Endothelial cell (in vitro differentiated cells): ENCODE measurements at places on chromosomes 2 and 18. TPM values are rescaled to one million over a fixed set of nuclear protein-coding genes. Genes with fewer than 3 reads are reported as not detected.

Gene SESTD1
- total RNA-seq, result 92.4 TPM

Gene C2orf72
- total RNA-seq, result 5.4 TPM

Gene TBR1
- total RNA-seq, result 0.08 TPM

Gene WDR75
- total RNA-seq, result 33.0 TPM

DNA sequence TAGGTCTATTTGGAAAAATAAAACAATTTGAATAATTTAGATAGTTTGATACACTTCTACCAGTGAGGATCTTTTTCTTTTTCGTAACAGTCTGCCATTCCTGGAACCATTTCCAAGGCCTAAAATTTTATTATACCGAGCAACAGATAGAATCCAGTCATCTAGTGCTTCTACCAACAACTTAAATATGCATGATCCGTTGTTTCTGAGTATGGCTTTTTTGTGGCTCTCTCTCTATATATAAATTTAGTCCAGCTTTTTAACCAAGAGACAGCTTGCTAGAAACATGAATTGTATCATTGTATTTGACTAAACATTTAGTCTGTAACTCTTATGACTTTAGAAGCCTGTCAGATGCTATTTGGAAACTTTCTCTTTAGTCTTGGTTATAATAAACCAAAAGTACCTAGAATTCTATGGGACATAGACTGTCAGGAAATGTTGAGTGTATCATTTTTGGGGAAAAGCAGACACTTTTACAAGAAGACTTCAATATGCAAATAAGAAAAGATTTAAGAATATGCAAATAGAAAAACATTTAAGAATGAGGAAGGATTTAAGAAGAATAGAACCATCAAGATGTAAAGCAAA is 161.4 kb downstream of the ZEB2 start:
- H3K36me3 ChIP-seq, result no peaks in the 10 kb centered on the region
- no peaks in the 10 kb centered on the region for H3K27me3 ChIP-seq
- DNase-seq, result no peak
- H3K4me1 ChIP-seq, result peaks cover 11% of the 10 kb centered on the region
- H3K4me3 ChIP-seq, result no peak overlapping the region

- no peak overlapping the region for H3K27ac ChIP-seq
- H3K4me1 ChIP-seq, result peaks cover 20% of the 10 kb centered on the region
- no peak for DNase-seq
- H3K36me3 ChIP-seq, result no peaks in the 10 kb centered on the region
Observed at GRCh38 chr2:19355014-19355405, 3.4 kb downstream of the OSR1 start.

GRCh38 chr2:52745144-52745543 is 1022.5 kb upstream of the CHAC2 start:
- H3K4me1 ChIP-seq, result no peaks in the 10 kb centered on the region
- no peak overlapping the region for H3K27ac ChIP-seq
- DNase-seq, result no peak

DNA sequence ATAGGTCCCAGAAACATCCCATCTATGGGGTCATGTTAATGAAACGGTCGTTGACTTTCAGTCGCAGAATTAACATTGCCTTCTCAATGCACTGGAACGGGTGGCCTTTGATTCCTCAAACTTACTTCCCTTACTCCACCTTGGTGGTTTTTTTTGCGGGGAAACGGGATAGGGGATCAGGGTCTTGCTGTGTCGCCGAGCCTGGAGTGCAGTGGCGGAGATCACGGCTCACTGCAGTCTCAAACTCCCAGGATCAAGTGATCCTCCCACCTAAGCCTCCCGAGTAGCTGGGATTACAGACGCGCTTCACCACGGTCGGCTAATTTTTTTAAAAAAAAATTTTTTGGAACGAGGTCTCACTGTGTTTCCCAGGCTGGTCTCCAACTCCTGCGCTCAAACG is 754 bp downstream of the ATG16L1 start:
- H3K36me3 ChIP-seq, result no peaks in the 10 kb centered on the region
- no peak for DNase-seq
- peaks cover 5% of the 10 kb centered on the region for H3K27me3 ChIP-seq
- H3K4me1 ChIP-seq, result peaks cover 33% of the 10 kb centered on the region

DNA sequence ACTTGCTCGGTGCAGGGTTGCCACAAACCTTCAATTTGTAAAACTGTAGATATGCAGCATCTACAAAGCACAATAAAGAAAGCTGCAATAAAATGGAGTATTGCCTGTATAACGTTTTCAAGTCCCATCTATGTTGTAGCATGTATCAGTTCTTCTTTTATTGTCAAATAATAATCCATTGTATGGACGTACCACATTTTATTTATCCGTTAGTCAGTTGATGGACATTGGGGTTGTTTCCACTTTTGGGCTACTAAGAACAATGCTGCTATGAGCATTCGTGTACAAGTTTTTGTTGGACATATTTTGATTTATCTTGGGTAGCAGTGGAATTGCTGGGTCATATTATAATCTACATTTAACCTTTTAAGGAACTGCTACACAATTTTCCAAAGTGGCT is 240.7 kb upstream of the SIX3 start:
- no peak overlapping the region for H3K4me3 ChIP-seq
- H3K27me3 ChIP-seq, result no peaks in the 10 kb centered on the region
- no peak for DNase-seq
- no peak overlapping the region for H3K27ac ChIP-seq

- no peak for DNase-seq
- peaks cover 8% of the 10 kb centered on the region for H3K4me1 ChIP-seq
- H3K27ac ChIP-seq, result no peak overlapping the region
- H3K27me3 ChIP-seq, result peaks cover under 1% of the 10 kb centered on the region
- H3K36me3 ChIP-seq, result peaks cover 7% of the 10 kb centered on the region
- H3K4me3 ChIP-seq, result no peak overlapping the region
Observed at GRCh38 chr18:76412010-76412817, 82.8 kb downstream of the ZNF516 start.

GRCh38 chr2:32865399-32866068 is 81.2 kb upstream of the LTBP1 start:
- H3K4me1 ChIP-seq, result no peaks in the 10 kb centered on the region
- no peak for DNase-seq
- H3K36me3 ChIP-seq, result no peaks in the 10 kb centered on the region
- H3K4me3 ChIP-seq, result no peak overlapping the region
- no peak overlapping the region for H3K27ac ChIP-seq
- no peaks in the 10 kb centered on the region for H3K27me3 ChIP-seq

DNA sequence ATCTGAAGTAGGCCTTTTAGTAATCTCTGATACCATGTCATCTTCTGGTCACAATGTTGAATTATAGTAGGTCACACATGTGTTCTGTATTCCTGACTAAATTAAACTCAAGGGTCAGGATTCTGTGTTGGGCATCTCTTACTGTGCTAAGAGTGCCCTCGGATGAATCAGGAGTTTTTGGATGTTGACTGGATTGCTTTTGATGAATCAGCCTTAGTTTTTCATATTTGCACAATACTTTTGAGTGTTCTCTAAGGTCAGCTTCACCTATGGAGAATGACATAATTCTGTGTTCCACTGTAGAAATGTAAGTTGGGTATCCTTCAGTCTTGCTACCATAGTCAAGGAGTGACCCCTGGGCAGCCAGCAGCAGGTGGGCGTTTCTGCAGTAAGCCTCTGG is 190.1 kb downstream of the PTPRM start:
- H3K4me3 ChIP-seq, result no peak overlapping the region
- H3K27ac ChIP-seq, result no peak overlapping the region
- no peaks in the 10 kb centered on the region for H3K36me3 ChIP-seq
- no peak for DNase-seq
- H3K27me3 ChIP-seq, result peaks cover 5% of the 10 kb centered on the region

- no peak overlapping the region for H3K4me3 ChIP-seq
- no peaks in the 10 kb centered on the region for H3K36me3 ChIP-seq
- no peak for DNase-seq
- no peaks in the 10 kb centered on the region for H3K27me3 ChIP-seq
- no peaks in the 10 kb centered on the region for H3K4me1 ChIP-seq
Observed at GRCh38 chr2:155747531-155747930, 585.0 kb downstream of the NR4A2 start.

DNA sequence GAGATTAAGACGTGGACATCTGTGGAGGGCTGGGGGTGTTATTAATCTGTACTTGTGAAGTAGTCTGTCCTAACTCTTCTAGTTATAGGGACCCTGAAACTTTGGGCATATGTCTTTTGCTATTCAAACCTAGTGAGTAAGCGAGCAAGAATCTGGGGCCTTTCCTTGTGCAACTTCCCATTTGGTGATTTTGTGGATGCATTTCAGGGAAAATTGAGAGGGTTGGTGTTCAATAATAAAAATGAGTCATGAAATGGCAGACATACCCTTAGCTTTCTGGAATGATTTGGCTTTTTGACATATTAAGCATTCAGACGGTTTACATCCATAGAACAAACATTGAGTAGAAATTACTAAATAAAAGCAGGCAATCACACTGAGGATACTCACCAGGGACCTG is 17.0 kb downstream of the COL4A4 start:
- H3K4me1 ChIP-seq, result no peaks in the 10 kb centered on the region
- no peaks in the 10 kb centered on the region for H3K36me3 ChIP-seq
- DNase-seq, result no peak
- H3K27me3 ChIP-seq, result no peaks in the 10 kb centered on the region
- H3K4me3 ChIP-seq, result no peak overlapping the region

DNA sequence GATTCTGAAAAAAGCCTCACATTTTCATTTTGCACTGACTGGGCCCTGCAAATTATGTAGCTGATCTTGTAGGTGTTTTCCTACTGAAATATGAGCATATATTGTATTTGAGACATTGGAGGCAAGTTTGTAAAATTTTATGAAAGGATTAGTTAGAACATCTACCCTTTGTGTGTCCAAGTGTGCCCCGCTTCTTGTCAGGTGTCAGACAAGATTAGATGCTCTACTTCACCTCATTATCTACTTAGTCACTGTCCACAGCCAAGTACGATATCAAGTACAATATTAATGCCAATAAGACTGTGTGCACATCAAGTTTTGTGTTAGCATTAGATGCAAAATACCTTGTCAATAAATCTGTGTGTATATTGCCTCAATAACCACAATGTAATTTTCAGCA is 67.8 kb upstream of the RPRM start:
- H3K4me3 ChIP-seq, result no peak overlapping the region
- DNase-seq, result no peak
- H3K27me3 ChIP-seq, result no peaks in the 10 kb centered on the region
- no peaks in the 10 kb centered on the region for H3K4me1 ChIP-seq
- H3K27ac ChIP-seq, result no peak overlapping the region

GRCh38 chr2:6806604-6807003 is 59.1 kb downstream of the CMPK2 start:
- H3K36me3 ChIP-seq, result no peaks in the 10 kb centered on the region
- H3K27me3 ChIP-seq, result peaks cover 7% of the 10 kb centered on the region
- H3K4me1 ChIP-seq, result no peaks in the 10 kb centered on the region
- H3K27ac ChIP-seq, result no peak overlapping the region
- no peak overlapping the region for H3K4me3 ChIP-seq
